Stimulated activated CD8-positive, alpha-beta memory T cell treated with anti-CD3 and anti-CD28 coated beads, Interleukin-7, amount 100 ng/mL, for 24 hours (primary cell): ENCODE measurements at places on chromosomes 13 and 19.
A peak's percentile ranks its signal among the peaks of the same experiment; 100 is the strongest.

DNA sequence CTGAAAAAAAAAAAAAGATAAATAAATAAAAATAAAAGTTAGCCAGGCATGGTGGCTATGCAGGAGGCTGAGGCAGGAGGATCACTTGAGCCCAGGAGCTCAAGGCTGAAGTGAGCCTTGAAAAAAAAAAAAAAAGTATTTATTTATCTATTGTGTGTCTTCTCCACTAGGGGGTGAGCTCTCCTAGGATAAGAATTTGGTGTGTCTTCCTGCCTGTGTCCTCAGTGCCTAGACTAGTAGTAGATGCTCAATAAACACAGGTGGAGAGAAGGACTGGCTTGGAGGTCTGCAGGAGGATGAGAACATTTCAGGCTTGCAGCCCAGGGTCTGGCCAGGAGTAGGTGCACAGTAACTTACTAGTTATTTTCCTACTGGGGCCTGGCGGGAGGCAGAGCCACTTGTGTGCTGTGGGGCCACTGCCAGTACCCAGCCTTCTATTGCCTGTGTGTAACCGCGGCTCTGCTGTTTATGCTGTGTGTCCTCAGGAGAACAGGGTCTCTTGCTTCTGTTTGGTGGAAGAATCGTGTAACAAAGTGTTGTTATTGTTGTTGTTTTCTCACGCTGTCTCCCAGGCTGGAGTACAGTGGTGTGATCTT, 5.4 kb downstream of the LMTK3 start:
- DNase-seq: no peak

GRCh38 chr13:86848716-86849115, 822.5 kb upstream of the SLITRK5 start:
- DNase-seq: no peak

DNA sequence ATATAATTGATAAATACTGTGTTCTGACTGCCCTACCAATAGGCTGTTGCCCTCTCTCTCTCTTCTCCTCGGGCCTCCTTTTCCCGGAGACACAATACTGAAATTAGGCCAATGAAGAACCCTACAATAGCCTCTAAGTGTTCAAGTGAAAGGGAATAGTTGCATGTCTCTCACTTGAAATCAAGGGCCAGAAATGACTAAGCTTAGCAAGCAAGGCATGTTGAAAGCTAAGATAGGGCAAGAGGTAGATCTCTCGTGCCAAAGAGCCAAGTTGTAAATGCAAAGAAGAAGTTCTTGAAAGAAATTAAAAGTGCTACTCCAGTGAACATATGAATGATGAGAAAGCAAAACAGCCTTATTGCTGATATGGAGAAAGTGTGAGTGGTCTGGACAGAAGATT, 13.3 kb downstream of the KATNAL1 start:
- DNase-seq: no peak

- no peak for DNase-seq
Observed at GRCh38 chr19:3477951-3478350, 2.4 kb downstream of the SMIM24 start.

GRCh38 chr19:46118136-46118535, 6.4 kb downstream of the IGFL3 start:
- DNase-seq: no peak

DNA sequence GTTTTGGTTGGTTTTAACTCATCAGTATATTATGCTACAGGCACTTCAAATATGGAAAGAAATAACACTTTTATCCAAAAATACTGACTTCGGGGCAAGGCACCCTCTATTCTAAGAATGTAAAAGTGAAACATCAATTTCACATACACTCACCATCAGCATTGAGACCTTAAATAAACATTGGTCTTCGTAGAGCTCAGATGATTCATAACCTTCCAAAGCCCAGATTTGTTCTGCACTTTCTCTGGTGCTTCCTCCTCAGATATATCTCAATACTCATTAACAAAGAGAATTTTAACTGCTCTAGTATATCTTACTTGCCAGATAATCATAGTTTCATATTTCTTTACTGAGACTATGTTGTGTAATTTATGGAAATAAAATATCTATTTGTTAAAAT, 794.3 kb downstream of the LIG4 start:
- DNase-seq: no peak

GRCh38 chr13:89205856-89206520, 1534.8 kb downstream of the SLITRK5 start:
- no peak for DNase-seq

GRCh38 chr13:113109151-113110047, 3.8 kb downstream of the F7 start:
- no peak for DNase-seq

GRCh38 chr13:42420304-42420703, 148.4 kb downstream of the AKAP11 start:
- DNase-seq: peak; percentile 41

DNA sequence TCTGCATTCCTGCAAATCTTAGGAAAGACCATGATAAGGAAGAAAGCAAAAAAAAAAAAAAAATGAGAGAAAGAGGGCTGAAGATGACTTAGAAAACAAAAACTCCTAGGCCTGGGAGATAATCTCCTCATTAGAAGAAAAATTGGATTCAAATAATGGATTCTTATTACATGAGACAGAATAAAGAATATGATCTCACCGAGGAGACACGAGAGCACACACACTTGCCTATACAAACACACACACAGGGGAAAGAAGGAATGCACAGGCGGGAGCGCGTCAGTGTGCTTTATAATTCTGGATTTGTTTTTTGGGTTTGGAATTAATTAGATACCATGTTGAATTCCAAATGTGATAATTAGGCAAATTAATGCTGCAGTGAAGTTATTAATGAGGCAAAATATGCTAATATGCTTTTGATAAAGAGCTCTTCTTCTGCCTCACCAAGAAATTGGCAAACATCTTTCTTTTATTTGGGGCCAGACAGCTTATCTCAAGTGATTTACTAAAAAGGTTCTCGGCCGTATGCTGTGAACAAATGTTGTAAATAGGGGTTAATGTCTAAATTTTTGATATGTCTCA, 36.1 kb upstream of the PCDH8 start:
- DNase-seq: no peak

- DNase-seq: peak; percentile 83
Observed at GRCh38 chr13:114128624-114129522, 3.5 kb downstream of the RASA3 start.

DNA sequence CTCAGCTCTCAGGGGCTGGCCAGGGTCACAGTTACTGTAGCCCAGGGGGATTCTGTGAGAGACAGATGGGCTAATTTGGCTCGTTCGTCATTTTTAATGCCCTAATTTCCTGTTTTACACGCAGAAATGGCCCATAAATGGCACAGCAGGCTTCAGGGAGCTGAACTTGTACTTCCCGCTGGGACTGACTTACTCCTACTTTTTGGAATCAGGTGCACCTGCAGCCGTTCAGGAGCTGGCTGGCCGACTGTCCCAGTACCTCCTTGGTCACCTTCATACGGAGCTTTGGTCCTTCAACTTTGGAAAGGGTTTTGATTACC, 62.4 kb upstream of the URI1 start:
- DNase-seq: no peak

DNA sequence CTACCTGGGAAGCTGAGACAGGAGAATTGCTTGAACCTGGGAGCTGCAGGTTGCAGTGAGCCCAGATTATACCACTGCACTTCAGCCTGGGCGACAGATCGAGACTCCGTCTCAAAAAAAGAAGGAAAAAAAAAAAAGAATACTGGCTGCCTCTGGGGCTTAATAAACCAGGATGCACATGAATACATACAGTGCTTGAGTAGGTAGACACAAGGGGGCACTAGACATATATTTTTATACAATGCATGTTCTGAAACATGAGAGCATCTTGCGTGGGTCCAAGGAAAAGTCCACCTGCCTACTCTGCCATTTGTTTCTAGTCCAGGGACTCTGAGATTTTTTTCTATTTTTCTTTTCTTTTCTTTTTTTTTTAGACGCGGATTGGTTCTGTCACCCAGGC, 31.2 kb downstream of the KEAP1 start:
- no peak for DNase-seq

DNA sequence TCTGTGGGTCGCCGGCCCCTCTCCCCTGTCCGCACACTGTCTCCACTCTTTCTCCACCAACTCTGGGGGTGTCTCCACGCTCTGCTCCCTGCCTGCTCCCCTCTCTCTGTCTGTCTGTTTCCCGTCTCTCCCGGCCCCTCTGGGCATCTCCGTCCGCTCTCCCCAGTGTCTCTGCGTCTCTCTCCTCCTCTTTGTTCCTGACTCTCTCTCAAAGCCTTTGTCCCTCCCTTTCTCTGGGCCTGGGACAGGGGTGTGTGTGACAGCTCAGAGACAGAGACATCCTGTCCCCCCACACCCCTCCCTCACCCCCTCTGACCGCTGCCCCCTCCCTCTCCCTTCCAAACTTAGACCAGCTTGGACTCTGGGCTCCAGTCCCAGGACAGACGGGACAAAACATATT, 668 bp upstream of the SBK3 start:
- no peak for DNase-seq

DNA sequence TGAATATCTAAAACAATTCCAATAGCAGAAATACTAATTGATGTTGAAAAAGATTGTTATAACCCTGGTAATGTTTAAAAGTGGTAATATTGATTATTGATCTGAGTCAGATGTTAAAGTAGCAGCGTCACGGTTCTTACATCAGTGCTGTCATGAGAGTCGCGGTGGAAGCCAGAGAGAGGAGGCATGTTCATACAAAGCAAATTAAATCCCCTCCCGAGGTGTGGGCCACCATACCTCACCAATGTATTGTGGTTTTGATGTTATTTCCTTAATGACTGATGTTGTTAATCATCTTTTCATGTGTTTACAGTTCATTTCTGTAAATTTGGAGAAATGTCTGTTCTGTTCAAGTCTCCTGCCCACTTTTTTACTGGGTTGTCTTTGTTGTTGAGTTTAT, 11.2 kb downstream of the ZNF317 start:
- no peak for DNase-seq

GRCh38 chr19:39052243-39052746, 19.9 kb upstream of the FBXO27 start:
- DNase-seq: peak; percentile 50

DNA sequence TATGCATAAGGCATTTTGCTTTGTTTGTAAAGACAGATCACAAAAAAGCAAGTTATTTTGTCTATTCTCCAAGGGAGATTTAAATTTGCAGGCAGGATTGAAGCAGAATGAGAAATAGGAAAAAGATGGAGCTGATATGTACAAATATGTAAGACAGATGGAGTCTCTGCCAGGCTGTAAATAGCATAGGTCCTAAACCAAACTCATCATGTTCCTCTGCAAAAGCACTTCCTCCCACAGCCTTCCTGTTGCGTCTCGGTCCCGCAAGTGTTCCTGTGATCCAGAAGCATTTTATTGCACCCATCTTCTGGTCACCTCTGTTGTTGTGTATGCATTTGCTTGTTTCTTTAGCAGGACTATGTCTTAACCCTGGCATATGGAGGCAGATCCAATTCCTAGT, 95.7 kb upstream of the CLDN10 start:
- no peak for DNase-seq

- DNase-seq: no peak
Observed at GRCh38 chr13:95193509-95194230, 107.6 kb downstream of the ABCC4 start.

- DNase-seq: no peak
Observed at GRCh38 chr19:48501494-48502349, 9.9 kb downstream of the LMTK3 start.

DNA sequence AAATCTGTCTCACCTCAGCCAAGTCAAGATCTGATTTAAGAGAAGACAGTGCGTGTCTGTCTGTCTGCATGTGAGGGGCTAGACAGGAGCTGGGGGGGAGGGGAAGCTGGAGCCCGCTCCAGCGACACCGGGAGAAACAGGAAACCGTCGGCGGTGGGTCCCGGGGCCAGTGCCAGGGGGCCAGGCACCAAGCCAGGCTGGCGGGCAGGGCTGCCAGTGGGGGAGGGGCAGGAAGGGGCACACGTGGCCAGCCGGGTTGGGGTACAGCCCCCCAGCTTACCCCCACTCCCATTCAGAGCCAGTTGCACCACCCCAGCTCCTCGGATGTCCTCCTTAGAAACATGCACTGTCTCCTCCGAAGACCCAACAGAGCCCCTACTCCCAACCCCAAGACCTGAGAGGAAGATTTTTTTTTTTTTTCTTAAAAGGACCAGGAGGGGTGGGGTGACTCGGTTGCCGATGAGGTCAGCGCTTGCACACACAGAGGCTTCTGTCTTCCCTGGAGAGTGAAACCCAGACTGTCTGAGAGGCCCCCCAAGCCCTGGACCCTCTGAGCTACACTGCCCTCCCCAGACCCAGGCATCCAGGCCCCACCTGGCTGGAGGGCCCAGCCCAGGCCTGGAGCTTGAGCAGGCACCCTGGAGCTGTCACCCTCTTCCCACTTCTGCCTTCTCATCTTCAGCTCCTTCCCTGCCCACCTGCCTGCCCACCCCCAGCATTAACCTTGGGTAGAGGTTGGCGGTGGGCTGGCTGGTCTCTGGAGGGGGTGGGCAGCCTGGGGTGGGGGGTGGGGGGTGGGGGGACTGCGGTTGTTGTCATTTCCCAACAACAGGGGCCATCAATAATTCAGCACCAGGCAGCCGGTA, 4.0 kb downstream of the ERF start:
- no peak for DNase-seq

DNA sequence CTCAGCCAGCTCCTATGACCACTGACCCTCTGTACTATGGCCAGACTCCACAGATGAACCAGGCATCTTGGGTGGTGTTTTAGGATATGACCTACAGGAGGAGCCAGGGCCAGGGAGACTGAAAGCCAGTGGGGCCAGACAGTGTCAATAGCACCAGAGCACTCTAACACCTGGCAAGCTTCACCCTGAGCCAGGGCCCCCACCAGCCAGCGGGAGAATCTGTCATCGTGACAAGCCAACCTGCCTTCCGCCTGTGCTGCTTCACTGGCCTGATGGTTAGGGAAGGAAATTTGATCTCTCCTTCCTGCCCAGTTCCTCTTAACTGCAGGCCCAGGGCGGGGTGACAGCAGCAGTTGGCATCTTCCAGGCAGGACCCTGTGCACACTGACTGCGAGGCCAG, 222.4 kb downstream of the UQCRFS1 start:
- no peak for DNase-seq

- DNase-seq: no peak
Observed at GRCh38 chr13:85806553-85807175, 7.4 kb upstream of the SLITRK6 start.

GRCh38 chr19:6528544-6529121, 2.2 kb upstream of the TNFSF9 start:
- no peak for DNase-seq

DNA sequence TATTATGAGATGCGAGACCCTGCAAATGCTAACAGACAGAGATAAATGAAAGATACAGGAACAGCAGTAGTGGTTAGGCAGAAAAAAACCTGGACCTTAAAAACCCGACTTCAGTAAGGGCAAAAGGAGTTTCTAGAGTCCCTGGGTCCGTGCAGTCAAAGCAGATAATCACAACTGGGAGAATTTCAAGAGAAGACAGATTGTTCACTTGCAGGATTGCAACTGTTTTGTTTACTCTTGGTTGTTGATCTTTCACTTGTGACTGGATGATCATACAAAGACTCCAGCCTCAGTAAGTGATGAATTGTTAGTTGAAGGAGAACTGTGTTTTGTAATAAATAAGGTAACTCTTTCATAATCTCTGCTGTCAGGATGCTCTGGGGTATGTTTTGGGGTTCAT, 135.1 kb downstream of the GPC6 start:
- DNase-seq: no peak
